Tongue (tissue), 3 donors: ENCODE measurements at places on chromosomes 3 and 15. TPM values are rescaled to one million over a fixed set of nuclear protein-coding genes. Genes with fewer than 3 reads are reported as not detected.

Gene LRRC31
- not detected for total RNA-seq

Gene MUC20
- 11.5 TPM for total RNA-seq

Gene ANP32A
- total RNA-seq, result 105 TPM

Gene CHRM5
- total RNA-seq, result not detected

Gene NR1I2
- not detected for total RNA-seq

Gene TP63
- 43.2 TPM for total RNA-seq

Gene ZNF710
- total RNA-seq, result 5.6 TPM

Gene CCDC80
- 79.3 TPM for total RNA-seq

Gene DCLK3
- 1.3 TPM for total RNA-seq

Gene FBXL22
- 21.7 TPM for total RNA-seq

Gene RNF111
- 27.7 TPM for total RNA-seq

Gene OSTN
- 9.5 TPM for total RNA-seq

Gene TMEM87A
- total RNA-seq, result 79.1 TPM

DNA sequence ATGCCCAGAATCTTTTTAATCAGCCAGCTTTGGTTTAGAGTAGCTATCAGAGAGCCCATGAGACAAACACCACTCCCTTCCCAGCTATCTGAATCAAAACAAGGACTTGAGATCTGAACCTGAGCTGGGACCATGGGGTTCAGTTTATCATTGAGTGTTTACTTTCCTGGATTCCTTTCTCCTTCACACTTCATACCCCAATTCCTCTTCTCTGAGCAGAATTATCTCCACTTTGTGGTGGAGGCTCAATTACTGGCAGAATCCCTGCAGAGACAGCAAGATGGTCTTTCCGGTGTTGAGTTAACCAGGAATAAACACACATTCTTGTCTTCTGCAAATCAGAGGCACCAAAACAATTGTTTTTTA is 102.4 kb downstream of the RPL22L1 start:
- no peak for DNase-seq

- DNase-seq, result no peak
Observed at GRCh38 chr15:31245756-31246155, 80.9 kb upstream of the KLF13 start.

GRCh38 chr15:87123676-87124382 is 1044.2 kb downstream of the AGBL1 start:
- no peak for DNase-seq

DNA sequence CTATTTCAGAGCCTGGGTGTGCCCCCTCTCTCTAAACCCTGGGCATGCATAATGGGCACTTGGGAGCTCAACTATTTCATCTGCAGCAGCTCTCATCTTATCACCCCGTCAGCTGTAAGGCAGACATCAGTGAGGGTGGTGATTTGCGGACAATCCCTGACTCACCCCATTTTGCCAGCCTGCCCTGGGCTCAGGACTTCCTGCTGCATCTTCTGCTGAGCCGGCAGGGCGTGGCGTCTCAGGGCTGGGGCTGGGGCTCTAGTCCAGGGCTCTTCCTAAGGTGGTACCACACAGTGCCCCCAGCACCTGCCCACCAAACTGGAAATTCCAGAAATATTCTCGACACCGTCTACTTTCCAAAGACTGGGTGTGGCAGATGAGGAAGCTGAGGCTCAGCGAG is 925 bp upstream of the PSTPIP1 start:
- DNase-seq, result no peak

- peak; percentile 82 for DNase-seq
Observed at GRCh38 chr15:86066174-86066834, 13.4 kb upstream of the AGBL1 start.

DNA sequence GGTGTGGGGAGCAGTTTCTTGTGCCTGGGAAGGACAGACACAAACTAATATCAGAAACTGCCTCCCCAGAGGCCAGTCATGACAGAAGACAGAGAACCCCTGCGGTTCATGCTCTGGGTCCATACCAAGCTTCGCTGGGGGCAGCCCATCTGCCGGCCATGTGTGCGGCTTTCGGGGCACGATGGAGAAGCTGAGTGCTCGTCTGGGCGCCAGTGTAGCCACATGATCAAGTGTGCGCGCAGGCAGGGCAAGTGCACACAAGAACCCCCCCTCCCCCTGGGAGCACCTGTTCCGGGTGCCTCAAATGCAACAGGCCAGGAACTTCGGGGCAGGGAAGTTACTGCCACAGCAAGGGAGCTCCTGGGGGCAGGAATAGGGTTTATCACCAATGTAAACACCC is 1.8 kb downstream of the ADAMTS17 start:
- DNase-seq, result peak; percentile 31

- DNase-seq, result no peak
Observed at GRCh38 chr3:24506966-24507775, 12.5 kb upstream of the THRB start.

- DNase-seq, result no peak
Observed at GRCh38 chr3:130572769-130573168, 55.8 kb downstream of the COL6A6 start.

DNA sequence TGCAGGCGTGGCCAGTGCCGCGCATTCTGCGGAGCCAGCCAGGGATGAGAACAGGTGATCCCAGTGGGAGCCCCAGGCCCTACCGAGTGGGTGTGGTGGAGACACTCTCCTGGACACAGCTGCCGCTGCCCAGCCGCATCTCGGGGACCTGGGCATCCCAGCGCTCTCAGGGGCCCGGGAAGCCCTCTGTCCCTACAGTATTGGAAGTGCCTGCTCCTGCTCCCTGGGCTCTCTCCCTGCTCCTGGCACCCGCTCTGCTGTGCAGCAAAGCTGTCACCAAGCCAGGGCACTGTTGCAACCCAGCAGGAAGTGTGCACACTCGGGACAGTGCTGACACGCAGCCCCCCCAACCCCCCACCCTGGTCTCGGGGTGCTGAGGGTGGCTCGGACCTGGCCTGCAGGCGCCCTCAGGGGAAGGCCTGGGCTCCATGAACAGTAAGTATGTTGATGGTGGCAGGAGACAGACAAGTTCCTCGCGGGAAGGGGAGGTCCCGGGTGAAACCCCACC is 1177.4 kb upstream of the GBE1 start:
- no peak for DNase-seq

GRCh38 chr15:64634027-64634426 is 141.4 kb downstream of the RBPMS2 start:
- DNase-seq, result no peak

DNA sequence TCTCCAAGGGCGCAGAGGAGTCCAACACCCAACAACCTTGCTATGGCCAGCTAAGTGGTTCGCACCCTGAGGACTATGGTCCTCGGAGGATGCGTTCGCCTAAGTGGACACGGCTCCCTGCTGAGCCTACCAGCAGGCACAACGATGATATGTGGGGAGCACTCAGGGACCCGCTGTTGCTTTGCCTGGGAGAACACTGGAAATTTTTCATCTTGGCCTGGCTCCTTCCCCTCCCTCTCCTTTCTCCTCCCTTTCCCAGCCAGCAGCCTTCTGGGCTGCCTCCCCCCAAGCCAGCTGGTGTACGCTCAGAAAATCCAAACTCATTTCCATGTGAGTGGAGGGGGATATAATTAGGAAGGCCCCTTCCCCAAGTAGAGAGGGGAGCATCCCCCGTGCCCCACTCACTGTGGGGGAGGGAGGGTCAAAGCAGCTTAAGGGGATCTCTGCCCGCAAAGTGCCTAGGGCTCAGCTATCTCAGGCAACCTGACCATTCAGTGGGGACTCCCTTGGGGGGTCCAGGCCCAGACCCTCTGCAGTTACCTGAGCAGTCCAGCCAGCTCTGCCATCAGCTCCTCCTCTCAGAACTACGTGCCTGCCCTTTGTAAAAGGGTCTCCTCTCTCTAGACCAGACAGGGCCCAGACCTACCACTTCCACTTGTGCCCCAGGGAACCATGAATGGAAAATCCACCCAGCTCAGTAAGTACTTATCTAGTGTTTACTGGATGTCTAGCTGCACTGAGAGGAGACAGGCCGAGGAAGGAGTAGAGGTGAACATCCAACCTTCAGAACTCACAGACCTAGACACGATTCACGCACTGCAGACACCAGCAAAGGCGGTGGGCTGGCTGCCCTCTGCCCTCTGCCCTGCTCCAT is 742 bp upstream of the SEMA7A start:
- DNase-seq, result peak; percentile 44

DNA sequence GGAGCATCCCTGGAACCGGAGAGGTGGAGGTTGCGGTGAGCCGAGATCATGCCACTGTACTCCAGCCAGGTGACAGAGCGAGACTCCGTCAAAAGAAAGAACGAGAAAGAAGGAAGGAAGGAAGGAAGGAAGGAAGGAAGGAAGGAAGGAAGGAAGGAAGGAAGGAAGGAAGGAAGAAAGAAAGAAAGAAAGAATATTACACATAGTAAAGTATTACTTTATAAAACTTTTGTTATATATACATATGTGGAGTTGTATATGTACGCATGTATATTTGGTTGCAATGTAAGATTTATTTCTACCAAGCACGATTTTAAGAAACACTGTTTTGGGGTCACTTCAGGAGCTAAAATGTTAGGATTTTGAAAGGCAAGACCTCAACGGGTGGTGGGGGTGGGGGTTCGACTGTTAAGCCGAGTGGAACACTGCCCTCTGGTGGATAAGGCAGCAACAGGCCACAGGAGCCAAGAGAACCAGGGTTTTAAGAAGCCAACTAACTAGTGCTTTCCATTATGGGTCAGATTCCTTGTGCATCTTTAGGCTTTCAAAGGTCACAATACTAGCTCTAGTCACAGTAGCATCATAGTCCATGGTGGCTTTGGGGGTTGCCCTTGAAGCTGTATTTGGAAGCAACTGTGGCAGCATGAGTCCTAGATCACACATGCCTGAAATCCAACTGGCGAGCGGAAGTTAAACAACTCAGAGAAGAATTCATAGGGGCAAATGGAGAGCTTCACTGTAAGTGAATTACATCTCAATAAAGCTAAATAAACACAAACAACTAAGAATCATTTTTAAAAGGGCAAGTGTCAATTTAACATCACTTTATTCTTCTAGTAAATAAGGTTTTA is 22.5 kb downstream of the GLB1 start:
- peak; percentile 74 for DNase-seq

DNA sequence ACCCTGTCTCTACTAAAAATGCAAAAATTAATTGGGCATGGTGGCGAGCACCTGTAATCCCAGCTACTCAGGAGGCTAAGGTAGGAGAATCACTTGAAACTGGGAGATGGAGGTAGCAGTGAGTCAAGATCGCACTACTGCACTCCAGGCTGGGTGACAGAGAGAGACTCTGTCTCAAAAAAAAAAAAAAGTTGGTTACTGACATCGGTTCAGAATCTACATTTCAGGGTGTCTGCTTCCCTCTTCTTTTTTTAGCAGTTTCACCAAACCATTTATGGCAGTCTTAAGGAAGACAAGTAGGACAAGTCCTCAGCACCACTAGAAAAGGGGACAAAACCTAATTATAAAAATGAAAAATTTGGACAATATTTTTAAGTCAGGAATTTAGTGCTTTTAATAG is 3.3 kb upstream of the USP4 start:
- DNase-seq, result no peak

GRCh38 chr3:47007001-47007400 is 27.5 kb downstream of the NBEAL2 start:
- no peak for DNase-seq

DNA sequence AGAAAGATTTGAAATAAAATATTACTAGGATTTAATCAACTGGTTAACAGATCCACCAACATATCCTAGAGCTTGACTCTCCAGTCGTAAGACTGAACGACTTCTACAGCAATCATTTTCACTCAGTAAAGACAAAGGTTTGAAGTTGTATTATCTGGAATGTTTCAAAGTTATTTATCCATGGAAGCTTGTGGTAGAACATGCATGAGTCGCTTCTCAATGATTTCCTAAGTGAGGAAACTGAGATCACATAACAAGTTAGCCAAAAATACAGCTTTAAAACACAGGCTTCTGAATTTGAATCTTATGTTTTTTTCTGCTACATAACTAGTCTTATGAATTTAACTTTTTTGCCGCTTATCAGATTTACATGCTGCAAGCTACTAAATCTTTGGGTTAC is 241.8 kb downstream of the FOXP1 start:
- no peak for DNase-seq

- DNase-seq, result no peak
Observed at GRCh38 chr3:34361921-34362320, 563.5 kb downstream of the PDCD6IP start.

DNA sequence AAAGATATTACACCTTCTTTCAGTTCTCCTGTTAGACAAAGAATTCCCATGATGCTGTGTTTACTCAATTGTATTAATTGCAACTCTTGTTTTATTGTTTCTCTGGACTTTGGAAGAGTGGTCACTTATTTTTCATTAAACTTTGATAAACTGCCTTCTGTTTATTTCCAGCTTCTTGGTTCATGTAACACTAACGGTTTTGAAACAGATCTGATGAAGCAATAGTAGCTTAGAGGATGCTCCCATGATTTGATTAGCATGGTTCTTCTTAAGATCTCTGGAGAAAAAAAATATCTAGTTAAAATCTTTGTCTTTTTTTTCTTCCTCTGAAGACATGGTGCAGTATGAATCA is 90.1 kb downstream of the FNDC3B start:
- no peak for DNase-seq

DNA sequence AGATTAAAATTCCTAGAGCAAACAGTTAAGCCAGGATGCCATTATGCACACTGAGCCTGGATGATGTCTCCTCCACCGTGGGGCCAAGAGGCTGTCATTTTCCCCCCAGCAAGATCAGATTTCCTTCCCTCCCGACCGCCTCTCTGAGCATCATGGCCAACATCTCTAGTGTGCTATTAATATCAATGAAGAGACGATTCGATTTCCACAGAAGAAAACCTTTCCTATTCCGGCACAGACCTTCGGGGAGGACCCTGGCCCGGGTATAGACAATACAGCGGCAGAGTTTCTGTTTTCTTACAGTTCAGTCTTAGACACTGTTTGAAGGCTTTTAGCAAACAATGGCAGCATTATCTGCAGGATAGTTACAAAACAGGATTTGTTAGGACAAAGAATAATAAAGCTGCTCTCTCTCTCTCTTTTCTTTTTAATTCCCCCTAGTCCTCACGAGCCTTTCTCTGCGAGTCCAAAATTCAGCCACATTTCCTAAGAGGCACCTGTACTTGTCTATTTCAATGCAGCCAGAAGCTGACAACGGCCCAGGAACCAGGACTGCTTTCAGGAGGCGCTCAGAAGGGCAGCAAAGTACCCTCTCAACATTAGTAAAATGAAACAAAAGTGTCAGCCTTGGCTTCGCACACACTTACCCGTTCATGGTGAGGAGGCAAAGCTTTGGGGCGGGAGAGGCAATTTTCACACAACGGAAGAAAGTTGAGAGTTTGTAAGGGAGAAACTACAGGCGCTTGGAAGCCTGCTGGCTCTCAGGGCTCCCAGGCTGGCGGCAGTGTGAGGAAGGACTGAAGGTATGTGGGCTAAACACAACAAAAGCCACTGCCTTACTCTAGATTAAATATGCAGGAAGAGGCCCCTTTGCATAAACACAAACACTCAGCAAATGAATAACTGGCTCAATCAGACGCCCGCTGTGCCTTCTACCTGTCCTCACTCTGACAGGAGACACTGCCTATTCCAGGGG is 278.0 kb downstream of the FOXP1 start:
- DNase-seq, result peak; percentile 86

- DNase-seq, result peak; percentile 16
Observed at GRCh38 chr3:1609416-1609815, 489.2 kb upstream of the CNTN4 start.
